ENCODE measurements at places on chromosomes 2 and 18.
A peak's percentile ranks its signal among the peaks of the same experiment; 100 is the strongest.

GRCh38 chr2:37469126-37469525 lies 124.7 kb downstream of the QPCT start:
- DNase-seq, result no peak

DNA sequence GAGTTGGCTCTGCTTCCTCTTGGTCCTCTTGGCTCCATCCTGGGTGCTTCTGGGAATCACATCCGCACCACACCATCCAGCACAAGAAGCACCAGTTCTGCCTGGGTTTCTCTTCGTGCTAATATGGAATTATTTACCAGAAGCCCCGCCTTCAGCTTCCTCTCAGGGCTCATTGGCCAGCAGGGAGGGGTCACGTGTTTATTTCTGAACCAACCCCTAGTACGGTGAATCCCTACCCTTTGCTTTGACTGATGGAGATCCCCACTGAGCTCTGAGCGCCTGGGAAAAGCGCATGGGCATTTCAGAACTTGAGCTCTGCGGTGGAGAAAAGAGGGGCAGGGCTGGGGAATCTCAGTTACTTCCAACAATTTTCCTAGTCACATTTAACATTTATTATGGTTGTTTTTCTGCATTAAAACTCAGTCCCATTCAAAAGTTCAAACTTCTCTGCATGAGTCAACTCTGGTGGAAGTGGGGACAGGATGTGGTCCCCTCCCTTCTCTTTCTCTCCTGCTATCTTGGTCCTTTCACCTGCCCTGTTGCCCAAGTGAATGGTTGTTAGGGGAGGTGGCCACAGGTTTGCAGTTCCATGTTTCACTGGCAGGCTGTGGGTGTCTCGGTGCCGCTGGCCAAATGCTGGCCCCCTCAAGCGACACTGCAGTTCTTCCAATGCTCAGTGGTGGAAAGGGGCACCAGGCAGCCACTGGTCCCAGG lies 76.4 kb upstream of the TTC39C start:
- DNase-seq, result no peak

DNA sequence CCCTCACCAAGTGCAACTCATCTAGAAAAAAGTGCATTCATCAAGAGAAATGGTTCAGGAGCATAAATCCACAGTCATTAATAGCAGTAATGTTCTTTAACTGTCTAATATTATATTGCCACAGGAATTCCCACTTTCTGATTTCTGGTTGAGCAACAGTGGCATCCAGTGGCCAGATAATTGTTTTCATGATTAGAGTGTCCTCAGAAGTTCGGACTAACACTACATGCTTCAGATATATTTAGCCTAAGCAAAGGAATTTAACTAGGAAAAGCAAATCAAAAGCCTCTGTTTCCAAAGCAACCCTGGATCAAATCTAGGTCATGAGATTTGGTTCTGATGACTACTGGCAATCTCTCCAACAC lies 9.8 kb upstream of the ERBB4 start:
- DNase-seq, result peak; percentile 46

DNA sequence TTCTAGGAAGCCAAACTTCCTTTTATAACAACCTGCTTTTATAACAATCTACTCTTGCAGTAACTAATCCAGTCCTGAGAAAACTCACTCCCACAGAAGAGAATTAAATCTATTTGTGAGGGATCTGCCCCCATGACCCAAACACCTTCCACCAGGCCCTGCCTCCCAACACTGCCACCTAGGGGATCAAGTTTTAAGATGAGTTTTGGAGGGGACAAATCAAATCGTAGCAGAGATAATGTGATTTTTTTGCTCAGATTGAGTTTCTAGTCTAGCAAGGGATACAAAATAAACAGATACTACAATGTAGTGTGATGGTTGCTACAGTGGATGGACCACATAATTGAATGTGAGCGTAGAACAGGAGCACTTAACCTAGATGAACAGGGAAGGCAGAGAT lies 52.2 kb downstream of the NCOA1 start:
- peak; percentile 28 for DNase-seq

GRCh38 chr2:29525921-29526320 lies 395.5 kb downstream of the ALK start:
- DNase-seq, result no peak

- DNase-seq, result no peak
These were observed 151.8 kb downstream of the IRS1 start for GRCh38 chr2:226647621-226648518.

DNA sequence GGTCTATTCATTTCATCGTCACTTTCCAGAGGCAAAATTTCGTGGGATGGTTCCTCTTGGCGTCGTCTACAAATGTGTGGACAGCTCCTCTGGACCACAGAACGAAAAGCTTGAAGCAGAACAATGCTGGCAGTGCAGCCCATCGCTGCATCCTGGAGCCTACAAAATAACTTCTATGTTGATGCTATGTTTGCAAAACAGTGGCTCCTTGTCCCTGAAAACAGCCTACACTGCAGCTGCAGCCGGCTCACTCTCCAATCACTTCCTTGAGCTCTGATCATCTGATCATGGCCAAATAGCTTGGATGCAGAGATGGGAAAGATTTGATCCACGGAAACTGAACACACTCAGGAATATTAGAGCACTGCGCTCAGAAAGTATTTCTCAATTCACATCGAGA lies 60.0 kb downstream of the DOCK10 start:
- no peak for DNase-seq

- no peak for DNase-seq
These were observed 48.0 kb downstream of the CENPO start for GRCh38 chr2:24840962-24841945.

- DNase-seq, result no peak
These were observed 209.1 kb downstream of the CMPK2 start for GRCh38 chr2:6656633-6657032.
